Thymus (tissue), 14 donors: ENCODE measurements at places on chromosomes 2 and 18. TPM values are rescaled to one million over a fixed set of nuclear protein-coding genes. Genes with fewer than 3 reads are reported as not detected.

DNA sequence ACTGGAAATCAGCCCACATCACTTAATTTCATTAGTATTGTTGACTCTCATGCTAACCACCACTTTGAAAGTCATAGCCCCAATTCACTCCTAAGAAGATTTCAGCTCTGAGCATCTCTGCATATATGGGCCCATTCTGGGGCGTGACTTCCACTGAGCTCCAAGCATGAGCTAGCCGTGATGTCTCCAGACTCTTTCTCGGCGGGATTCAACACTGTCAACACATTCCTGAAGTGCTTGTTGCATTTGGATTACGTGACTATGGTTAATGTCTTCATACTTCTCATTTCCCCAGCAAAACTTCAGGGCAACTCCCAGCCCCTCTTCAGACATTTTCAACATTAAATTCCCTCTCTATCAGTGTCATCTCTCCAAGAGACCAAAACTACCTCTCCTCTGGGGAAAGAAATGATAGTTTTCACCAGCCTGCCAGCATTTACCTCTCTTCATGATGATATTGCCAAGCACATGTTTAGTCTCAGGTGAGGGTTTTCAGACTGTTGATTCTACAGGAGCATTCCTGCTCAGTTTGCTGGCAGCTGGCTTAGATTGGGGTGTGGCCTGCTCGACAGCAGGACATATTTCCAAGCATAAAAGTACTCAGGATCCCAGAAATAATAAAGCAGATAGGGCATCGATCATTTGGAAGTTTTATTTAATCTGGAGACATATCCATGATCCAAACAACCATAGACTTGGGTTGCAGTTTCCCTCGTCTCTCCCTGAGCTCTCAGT lies 81.7 kb downstream of the FEZ2 start:
- H3K4me1 ChIP-seq = no peaks in the 10 kb centered on the region
- no peak for DNase-seq
- no peaks in the 10 kb centered on the region for H3K27me3 ChIP-seq
- H3K36me3 ChIP-seq = peaks cover 3% of the 10 kb centered on the region
- no peak overlapping the region for H3K4me3 ChIP-seq
- H3K27ac ChIP-seq = no peak overlapping the region

DNA sequence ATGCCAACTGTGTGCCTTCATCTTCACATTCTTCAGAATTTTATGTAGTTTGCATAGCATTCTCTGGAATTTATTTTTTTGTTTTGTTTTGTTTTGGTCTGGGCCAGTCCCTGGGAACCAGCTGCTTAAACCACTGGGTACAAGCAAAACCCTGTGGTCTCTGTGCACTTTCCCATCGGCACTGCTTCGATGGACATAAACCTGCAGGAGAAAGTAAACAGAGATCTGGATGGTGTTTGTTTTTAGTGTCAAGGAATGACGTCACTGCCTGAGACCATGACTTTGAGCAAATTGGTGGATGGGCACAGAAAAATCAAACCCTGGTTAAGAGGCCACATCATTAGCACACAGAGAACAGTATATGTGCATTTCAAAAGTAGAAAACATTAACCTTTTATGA lies 64.7 kb upstream of the RASGRP3 start:
- H3K27ac ChIP-seq = no peak overlapping the region
- no peaks in the 10 kb centered on the region for H3K4me1 ChIP-seq
- DNase-seq = no peak
- H3K36me3 ChIP-seq = no peaks in the 10 kb centered on the region

GRCh38 chr2:152241948-152242729 lies 66.6 kb upstream of the STAM2 start:
- H3K4me3 ChIP-seq = no peak overlapping the region
- H3K4me1 ChIP-seq = no peaks in the 10 kb centered on the region
- DNase-seq = no peak
- no peak overlapping the region for H3K27ac ChIP-seq
- H3K27me3 ChIP-seq = no peaks in the 10 kb centered on the region

DNA sequence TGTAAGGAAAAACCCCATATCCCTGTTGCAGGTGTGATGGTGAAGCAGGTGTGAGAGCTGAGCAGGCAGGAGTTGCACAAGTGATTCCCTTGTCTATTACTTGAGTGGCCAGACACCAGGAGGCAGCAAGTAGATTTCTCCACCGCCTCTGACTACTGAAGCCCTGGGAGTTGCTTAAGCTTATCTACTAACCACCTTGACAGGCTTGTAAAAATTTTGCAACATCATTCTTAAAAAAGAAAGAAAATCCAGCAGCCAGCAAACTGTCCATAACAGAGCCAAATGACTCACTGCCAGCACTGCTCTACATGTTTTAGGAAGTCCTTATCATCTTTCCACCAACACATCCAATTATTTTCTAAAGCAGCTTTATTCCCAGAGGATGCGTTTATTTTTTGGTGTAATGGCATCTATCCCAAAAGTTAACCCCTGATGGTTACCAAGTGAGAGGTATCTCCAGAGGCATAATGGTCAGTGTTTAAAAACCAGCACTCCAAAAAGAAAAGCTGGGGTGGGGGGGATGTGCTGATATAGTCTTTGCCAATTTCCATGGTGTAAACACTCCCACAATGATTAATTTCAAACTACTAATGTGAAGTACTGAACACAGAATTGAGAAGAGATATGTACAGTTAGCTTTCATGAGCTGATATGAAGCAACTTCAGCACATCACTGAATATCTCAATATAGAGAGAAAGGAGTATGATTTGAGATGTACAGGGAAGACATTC lies 16.3 kb upstream of the GPR39 start:
- no peak overlapping the region for H3K4me3 ChIP-seq
- H3K27ac ChIP-seq = no peak overlapping the region
- DNase-seq = no peak
- no peaks in the 10 kb centered on the region for H3K27me3 ChIP-seq
- no peaks in the 10 kb centered on the region for H3K36me3 ChIP-seq

GRCh38 chr2:18475884-18476283 lies 84.6 kb downstream of the RDH14 start:
- H3K27me3 ChIP-seq = no peaks in the 10 kb centered on the region
- DNase-seq = no peak
- no peaks in the 10 kb centered on the region for H3K36me3 ChIP-seq
- no peak overlapping the region for H3K4me3 ChIP-seq
- no peaks in the 10 kb centered on the region for H3K4me1 ChIP-seq

DNA sequence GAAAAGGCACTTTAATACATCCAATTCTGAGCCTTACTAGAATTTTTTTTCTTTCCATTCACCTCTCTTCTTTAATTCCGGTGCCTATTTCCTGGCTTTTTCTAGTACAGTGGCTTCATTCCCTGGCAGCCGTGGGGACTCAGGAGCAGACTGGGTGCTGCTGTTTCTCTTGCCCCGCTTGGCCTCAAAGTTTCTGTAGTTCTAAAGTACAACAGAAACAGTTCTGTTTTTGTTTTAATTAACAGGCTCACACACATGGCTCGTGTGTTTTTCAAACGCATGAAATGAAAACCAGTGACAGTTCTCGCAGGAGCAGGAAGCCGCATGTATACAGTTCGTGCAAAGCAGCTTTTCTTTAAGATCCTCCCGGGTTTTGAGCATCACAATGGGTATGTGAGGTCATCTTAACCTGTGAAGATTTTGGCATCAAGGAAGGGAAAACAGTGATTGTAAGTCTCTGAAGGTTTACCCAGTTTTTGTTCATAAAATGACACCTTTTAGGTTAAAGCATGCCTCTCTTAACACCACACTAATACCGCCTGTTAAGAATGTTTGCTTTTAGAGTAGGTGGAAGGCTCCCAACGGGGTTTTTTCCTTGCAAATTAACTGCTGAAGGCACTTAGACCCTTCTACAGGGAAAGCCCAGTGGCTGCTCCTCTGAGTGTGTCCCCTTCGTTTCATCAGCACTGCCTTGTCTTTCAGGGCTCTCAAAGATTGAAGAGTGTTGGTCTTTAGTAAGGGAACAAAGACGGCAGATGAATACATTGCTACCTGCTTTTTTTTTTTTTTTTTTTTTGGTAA lies 5.8 kb downstream of the FZD7 start:
- H3K4me3 ChIP-seq = no peak overlapping the region
- H3K36me3 ChIP-seq = no peaks in the 10 kb centered on the region
- H3K27ac ChIP-seq = no peak overlapping the region
- H3K27me3 ChIP-seq = peaks cover 36% of the 10 kb centered on the region
- no peak for DNase-seq

DNA sequence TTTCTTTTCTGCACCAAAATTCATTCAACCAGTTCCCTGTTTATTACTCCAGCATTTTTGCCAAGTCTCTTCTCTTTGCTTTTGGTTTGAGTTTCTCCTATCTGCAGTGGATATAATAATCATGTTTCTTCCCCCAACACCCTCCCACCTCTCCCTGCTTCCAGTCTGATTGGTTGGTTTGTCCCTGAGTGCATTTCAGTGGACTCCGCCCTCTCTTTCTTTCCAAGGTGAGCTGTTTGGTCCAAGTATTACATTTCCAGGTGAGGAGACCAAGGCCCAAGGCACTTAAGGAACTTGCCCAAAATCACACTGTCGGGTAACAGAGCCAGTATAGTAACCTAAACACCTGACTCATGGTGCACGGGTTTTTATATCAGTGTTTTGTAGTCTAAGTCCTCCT lies 17.7 kb downstream of the MRO start:
- H3K27me3 ChIP-seq = no peaks in the 10 kb centered on the region
- DNase-seq = no peak
- H3K36me3 ChIP-seq = no peaks in the 10 kb centered on the region

- no peak for DNase-seq
- no peak overlapping the region for H3K4me3 ChIP-seq
- no peak overlapping the region for H3K27ac ChIP-seq
- H3K36me3 ChIP-seq = no peaks in the 10 kb centered on the region
- H3K27me3 ChIP-seq = no peaks in the 10 kb centered on the region
These were observed 116.9 kb downstream of the RND3 start for GRCh38 chr2:150370561-150370960.

- H3K4me3 ChIP-seq = no peak overlapping the region
- no peaks in the 10 kb centered on the region for H3K27me3 ChIP-seq
- H3K4me1 ChIP-seq = no peaks in the 10 kb centered on the region
- no peaks in the 10 kb centered on the region for H3K36me3 ChIP-seq
These were observed 63.9 kb downstream of the MBOAT2 start for GRCh38 chr2:8939486-8940114.

DNA sequence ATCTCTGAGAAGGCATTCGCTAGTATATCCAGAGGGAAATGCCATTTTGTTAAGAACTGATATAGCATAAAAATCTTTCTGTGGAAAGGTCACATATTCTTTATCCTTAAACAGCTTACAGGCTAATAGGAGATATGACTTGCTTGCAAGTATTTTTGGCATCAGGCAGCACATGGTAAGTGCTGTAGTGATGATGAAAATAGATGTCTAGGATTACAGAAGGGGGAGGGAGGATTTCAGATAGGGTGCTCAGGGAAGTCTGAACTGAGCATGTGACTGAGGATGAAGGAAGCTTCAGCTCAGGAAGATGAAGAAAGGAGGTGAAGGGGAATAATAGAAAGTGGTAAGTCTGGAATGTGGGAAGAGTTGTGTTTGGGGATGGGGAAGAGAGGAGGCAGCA lies 158.5 kb upstream of the NOSTRIN start:
- H3K27ac ChIP-seq = no peak overlapping the region
- H3K4me3 ChIP-seq = no peak overlapping the region
- no peak for DNase-seq
- peaks cover 7% of the 10 kb centered on the region for H3K4me1 ChIP-seq
- H3K27me3 ChIP-seq = no peaks in the 10 kb centered on the region
- no peaks in the 10 kb centered on the region for H3K36me3 ChIP-seq

GRCh38 chr2:241613017-241613780 lies 23.8 kb downstream of the THAP4 start:
- DNase-seq = no peak
- peaks cover 9% of the 10 kb centered on the region for H3K36me3 ChIP-seq

- no peak overlapping the region for H3K4me3 ChIP-seq
- H3K27me3 ChIP-seq = peaks cover 10% of the 10 kb centered on the region
- no peaks in the 10 kb centered on the region for H3K4me1 ChIP-seq
- DNase-seq = no peak
These were observed 30.1 kb downstream of the SOX11 start for GRCh38 chr2:5722236-5722635.

- no peaks in the 10 kb centered on the region for H3K36me3 ChIP-seq
- H3K27ac ChIP-seq = no peak overlapping the region
- H3K4me1 ChIP-seq = no peaks in the 10 kb centered on the region
- no peak for DNase-seq
- H3K4me3 ChIP-seq = no peak overlapping the region
These were observed 520.1 kb downstream of the DSC3 start for GRCh38 chr18:30522288-30522929.

DNA sequence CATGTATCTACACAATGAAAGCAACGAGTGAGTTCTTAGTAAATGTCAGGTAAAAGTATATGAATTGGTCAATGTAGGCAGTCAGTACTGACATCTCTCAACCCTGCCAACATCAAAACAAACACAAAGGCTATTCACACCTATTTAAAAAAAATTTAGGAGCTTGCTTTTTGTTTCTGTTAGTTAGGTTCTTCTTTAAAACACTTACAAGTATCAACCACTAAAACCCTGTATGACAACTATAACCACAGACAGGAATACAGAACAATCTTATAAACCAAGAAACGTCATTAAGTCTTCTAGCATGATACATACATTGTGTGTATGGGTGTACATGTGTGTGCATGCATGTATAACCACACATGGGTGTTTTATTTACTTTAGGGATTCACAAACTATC lies 131.0 kb downstream of the TCF4 start:
- H3K36me3 ChIP-seq = peaks cover 6% of the 10 kb centered on the region
- DNase-seq = no peak
- no peaks in the 10 kb centered on the region for H3K27me3 ChIP-seq

PAX8 gene
- total RNA-seq = 0.19 TPM

LIMS3 gene
- 0.94 TPM for total RNA-seq

MC4R gene
- 0.33 TPM for total RNA-seq
